ENCODE measurements at places on chromosomes 3 and 15.
A peak's percentile ranks its signal among the peaks of the same experiment; 100 is the strongest.

DNA sequence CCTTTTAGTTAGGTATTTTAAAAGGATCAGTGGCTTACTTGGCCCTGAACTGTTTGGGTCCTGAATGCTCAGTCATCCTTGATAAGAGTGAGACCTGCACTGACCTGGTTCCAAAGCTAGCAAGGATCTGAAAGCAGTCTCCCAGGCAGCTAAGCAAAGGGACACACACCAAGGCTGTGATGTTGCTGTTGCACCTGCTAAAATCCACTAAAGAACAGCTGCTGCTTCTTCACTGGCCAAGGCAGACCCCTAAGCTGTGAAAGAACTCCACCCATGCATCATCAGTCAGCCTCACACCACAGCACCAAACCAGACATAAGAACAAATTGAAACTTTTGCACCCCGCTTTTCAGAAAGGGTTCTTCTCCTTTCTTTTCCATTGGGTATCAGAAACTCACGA is 213.4 kb upstream of the STT3B start:
- DNase-seq: no peak

DNA sequence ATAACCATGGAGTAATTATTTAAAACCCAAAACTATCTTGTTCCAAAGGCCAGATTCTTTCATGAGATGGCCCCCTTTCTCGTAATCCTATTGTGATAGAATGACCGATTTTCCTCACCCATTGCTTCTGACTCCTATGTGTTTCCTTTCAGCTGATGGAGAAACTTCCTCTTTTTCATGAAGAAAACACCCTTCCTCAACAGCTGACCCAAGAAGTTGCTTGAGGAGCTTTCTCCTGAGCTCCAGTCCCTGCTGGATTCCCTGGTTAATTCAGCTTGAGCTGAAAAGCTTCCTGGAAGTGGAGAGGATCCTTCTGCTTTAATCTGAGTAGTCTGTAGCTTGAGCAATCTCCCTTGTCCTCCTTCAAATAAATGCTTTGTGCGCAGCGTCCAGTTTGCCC is 75.0 kb downstream of the BFSP2 start:
- no peak for DNase-seq

DNA sequence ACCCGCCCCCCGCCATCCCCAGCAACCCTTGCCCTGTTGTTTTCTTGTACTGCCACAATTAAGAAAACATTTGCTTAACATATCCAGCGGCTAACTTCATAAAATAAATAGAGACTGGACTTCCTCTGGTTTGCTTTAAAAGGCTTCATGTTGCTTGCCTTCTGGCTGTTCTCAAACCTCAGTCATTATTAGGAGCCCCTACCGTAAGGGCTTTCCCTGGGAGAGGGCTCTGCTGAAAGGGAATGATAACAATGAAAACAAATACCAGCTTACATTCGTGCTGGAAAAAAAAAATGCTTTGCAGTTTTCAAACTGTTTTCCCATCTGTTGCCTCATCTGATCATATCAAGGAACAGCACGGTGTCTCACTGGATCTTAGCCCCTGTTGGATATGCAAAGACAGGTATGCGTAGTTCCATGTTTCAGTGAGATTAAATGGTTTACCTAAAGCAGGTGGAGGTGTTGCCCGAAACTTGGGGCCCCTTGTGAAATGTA is 77.2 kb upstream of the VGLL4 start:
- DNase-seq: no peak

DNA sequence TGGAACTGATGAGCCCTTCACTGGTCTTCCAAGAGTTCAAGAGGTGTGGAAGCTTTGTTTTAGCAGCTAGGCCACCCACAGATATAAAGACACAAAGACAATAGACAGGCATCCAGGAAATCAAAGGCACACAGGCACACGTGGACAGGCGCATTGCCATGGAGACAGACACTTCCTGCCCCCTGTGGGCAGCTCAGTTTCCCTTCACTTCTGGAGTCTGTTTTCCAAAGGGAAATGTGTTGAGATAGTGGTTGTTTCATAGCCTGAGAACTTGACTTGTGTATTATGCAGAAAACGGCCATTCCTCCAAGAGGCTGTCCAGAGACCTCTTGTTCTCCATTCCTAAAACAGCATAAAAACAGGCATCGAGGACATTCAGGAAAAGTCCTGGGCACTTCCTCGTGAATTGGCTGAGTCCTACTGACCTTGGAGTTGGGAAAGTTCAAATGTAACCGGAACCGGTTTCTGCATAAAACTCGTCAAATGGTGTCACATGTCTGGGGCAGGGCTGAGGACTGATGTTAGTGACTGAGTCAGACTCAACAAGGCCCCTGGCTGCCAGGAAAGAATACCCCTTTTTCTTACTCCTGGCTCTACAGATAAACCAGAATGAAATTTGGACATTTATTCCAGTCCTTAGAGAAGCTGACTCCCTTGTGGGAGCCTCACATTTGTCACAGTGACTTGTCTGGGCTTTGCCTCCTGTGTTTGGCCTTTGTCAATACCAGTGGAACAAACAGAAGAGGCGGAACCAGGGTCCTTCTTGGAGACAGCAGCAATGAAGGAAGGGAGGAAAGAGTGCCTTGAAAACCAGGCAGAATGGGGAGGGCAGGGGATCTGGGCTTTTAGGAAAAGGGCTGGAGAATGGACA is 1.3 kb downstream of the ALPK3 start:
- DNase-seq: no peak

DNA sequence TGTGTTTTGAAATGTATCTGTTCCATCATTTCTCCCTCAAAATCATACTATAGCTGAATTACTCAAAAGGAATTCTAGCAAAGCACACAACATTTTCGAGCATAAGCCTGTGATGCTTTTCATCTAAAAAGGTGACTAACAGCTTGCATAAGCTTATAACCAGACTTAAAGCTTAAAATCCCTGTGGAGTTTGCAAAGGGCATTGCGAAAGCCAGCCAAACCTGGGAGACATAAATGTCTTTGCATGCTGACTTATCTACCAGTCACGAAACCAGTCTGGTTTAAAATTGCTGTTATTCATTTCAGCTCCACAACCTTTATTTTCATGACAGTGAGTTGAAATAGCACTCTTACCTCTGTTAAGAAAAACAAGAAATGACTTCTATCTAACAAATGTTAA is 35.6 kb upstream of the LIPC start:
- no peak for DNase-seq

- peak; percentile 47 for DNase-seq
Measured at GRCh38 chr3:177358091-177358976, 161.1 kb upstream of the TBL1XR1 start.

DNA sequence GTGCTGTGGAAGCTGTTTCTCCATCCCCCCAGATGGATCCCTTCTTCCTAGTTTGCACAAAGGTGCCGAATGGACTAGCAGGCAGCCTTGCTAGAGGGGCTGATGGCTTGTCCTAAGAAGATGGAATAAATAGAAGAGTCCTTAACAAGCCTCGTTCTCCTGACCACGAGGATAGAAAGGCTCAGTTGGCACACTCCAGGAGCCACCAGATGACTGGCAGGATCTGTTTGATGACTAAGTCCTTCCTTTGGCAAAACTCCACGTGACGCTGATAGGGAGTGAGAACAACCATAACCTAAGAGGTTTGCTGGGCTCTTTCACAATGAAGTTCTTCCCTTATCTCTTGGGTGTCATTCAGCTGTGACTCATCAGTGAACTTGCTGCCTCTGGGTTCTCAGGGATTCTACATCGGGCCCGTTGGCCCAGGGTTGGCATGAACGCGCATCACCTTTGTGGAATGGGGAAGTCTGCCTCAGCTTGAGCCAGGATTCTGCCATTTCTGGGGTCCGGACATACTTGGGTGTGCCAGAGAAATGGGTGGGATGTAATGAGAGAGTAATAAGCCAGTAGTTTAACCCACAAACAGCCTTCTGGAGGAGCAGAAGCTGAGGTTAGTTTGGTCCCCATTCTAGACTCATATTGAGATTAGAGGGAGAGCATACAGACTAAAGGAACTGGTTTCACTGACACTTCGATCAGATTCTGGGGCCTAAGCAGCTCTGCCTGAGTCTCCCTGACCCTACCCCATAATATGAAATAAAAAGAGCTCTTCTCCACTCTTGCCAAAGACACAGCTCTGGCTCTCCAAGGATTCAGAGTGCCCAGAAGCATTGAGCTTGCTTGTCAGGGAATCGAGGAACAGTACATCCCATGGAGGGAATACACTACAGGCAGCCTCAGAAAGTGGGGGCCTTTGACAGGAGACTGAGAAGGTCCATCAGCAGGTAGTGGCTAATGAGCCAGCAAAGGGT is 2.0 kb upstream of the MELTF start:
- peak; percentile 25 for DNase-seq

- no peak for DNase-seq
Measured at GRCh38 chr3:61944726-61945125, 383.4 kb downstream of the PTPRG start.

GRCh38 chr3:89139870-89140269 is 32.4 kb downstream of the EPHA3 start:
- DNase-seq: no peak

DNA sequence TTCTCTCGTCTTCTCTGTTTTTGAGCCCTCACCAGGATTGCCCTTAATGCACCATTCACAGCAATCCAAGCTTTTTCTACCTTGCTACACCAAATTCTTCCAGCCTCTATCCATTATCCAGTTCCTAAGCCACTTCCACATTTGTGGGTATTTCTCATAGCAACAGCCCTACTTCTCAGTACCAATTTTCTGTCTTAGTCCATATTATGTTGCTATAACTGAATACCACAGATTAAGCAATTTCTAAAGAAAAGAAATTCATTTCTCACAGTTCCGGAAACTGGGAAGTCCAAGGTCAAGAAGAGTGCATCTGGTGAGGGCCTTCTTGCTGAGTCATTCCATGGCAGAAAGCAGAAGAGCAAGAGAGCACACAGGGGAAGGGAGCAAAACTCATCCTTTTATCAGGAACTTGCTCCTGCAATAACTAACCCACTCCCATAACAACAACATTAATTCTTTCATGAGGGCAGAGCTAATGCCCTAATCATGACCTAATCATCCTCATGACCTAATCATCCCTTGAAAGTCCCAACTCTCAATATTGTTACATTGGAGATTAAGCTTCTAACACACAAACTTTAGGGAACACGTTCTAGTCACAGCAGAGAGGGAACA is 9.7 kb upstream of the EIF1B start:
- no peak for DNase-seq

DNA sequence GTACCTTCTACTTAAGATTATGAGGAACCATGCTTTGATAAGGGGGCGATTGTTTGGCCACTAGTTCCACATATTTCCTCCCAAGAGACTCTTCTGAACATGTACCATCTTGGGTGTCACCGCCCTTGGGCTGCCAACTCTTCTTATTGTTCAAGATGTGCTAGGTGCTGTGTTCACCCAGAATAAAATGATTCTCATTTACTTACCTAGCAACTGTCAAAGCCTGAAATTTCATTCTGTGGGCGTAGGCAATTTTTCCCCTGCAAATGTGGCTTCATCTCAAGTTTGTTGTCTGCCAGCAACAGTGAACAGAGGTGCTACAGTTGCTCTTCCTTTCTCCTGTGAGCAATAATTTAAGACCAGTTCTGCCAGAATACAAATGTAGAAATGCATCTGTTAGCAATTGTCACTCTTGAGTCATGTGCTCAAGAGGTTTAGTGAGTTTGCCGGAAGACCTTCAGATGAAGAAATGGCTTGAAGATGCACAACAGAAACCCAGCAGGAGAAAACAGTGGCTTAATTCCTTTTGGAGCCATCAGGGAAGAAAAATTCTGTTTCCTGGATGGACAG is 41.3 kb upstream of the RARB start:
- DNase-seq: no peak

- DNase-seq: no peak
Measured at GRCh38 chr15:79310612-79310984, 314 bp upstream of the TMED3 start.

DNA sequence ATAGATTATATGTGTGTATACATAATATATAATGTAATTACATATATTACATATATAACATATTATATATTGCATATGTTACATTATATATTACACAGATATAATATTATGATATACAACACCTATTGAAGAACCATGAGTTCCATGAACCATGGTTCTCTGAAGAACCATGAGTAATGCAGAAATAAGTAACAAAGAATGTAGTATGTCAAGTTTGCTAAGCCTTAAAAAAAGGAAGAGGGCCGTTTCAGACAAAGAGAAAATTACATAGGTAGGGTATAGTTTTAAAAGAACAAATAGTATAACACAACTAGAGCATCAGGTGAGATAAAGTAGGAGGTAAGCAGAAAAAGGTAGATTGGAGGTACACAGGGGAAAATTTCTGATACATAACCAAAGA is 177.0 kb downstream of the FGF12 start:
- DNase-seq: no peak

GRCh38 chr3:182413061-182413460 is 380.2 kb upstream of the ATP11B start:
- no peak for DNase-seq

DNA sequence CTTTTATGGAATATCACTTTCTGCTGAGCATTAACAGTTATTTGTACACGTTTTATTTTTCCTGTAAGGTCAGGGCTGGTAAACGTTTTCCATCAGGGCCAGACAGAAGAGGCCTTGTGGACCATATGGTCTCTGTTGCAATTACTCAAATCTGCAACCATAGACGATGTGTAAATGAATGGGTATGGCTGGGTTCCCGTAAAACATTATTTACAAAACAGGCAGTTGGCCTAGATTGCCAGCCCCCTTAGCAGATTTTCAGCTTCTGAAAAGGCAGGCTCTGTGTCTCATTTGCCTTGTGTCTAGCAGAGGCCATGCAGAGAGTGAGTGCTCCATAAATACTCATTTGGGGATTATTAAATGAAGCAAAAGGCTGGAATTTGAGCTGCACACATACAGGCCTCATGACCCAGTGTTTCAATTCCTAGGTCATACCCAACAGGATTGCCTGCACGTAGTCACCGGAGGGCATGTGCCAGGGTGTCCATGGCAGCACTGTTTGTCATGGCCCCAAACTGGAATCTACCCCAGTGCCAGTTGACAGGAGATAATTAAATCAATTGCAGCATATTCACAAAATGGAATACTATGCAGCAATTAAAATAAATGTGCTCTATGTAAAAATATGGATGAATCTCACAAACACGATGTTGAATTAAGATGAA is 51.3 kb downstream of the GPD1L start:
- no peak for DNase-seq

GRCh38 chr3:113834983-113835382 is 3.6 kb upstream of the GRAMD1C start:
- DNase-seq: no peak

Data from stimulated activated CD8-positive, alpha-beta memory T cell treated with anti-CD3 and anti-CD28 coated beads, Interleukin-2, amount 100 ng/mL, for 48 hours (primary cell).